ENCODE measurements at places on chromosomes 2 and 18. TPM values are rescaled to one million over a fixed set of nuclear protein-coding genes. Genes with fewer than 3 reads are reported as not detected.

Gene PPP1R1C
- total RNA-seq = not detected

Gene TUBA4B
- total RNA-seq = not detected

Gene SNORC
- total RNA-seq = 0.32 TPM

Gene TOGARAM2
- total RNA-seq = 0.03 TPM

Gene ACMSD
- not detected for total RNA-seq

Gene CYS1
- total RNA-seq = 21.3 TPM

Gene TUBA3E
- total RNA-seq = not detected

Gene HDHD2
- total RNA-seq = 14.3 TPM

Data from SJSA1 (cell line).